ENCODE measurements at places on chromosomes 12 and 14. TPM values are rescaled to one million over a fixed set of nuclear protein-coding genes. Genes with fewer than 3 reads are reported as not detected.

The GLIPR1L2 gene
- not detected for total RNA-seq

The KRT75 gene
- total RNA-seq: not detected

The KRT72 gene
- total RNA-seq: not detected

The SAMD4A gene
- total RNA-seq: 36.7 TPM

The TMEM121 gene
- 3.9 TPM for total RNA-seq

The KRT85 gene
- not detected for total RNA-seq

The FAIM2 gene
- 0.83 TPM for total RNA-seq

The ERP29 gene
- total RNA-seq: 30.3 TPM

The ASB2 gene
- total RNA-seq: 0.54 TPM

The KRT78 gene
- not detected for total RNA-seq

The DENND5B gene
- total RNA-seq: 13.4 TPM

The CLEC2A gene
- total RNA-seq: not detected

The KRT79 gene
- total RNA-seq: not detected

The LGMN gene
- total RNA-seq: 18.9 TPM

The CLEC6A gene
- total RNA-seq: not detected

The SLC10A1 gene
- total RNA-seq: not detected

The MUCL1 gene
- not detected for total RNA-seq

The SYT1 gene
- 3.0 TPM for total RNA-seq

The GPR68 gene
- 0.28 TPM for total RNA-seq

The DNAJC22 gene
- total RNA-seq: 6.7 TPM

The DBX2 gene
- not detected for total RNA-seq

The B4GALNT1 gene
- total RNA-seq: 0.18 TPM

The NCKAP5L gene
- total RNA-seq: 6.1 TPM

The SRSF9 gene
- 102 TPM for total RNA-seq

The KMT2D gene
- total RNA-seq: 6.6 TPM

The FOXN4 gene
- not detected for total RNA-seq

The CLEC2B gene
- 0.56 TPM for total RNA-seq

The KRT86 gene
- total RNA-seq: not detected

The ACRBP gene
- total RNA-seq: not detected

The CCDC175 gene
- total RNA-seq: not detected

All from IMR-90 (cell line).